Vagina (tissue), 2 donors: ENCODE measurements at places on chromosomes 1 and 21. TPM values are rescaled to one million over a fixed set of nuclear protein-coding genes. Genes with fewer than 3 reads are reported as not detected.
A peak's percentile ranks its signal among the peaks of the same experiment; 100 is the strongest.

DNA sequence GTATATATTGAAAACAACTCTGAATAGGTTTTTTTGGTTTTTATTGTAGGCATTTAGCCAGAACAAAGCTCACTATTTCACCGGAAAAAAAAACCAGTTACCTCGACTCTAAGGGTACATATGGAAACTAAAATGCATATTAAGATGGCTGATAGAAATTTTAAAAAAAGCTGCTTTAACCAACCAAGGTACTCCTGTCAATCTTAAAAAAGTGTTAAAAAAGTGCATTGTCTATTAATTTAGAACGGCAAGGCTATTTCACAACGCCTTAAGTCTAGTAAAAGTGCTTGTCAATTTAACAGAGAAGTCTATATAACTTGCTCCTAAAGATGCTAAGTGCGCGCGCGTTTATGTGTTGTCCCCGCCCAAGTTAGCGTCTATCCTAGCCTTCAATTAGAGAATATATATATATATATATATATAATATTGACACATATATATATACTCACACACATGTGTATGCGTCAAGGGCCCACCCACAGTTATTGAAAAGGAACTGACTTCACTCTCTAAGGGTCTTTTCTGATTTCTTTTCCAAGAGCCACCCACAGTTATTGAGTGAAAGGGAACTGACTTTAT, 934 bp downstream of the ASPM start:
- no peaks in the 10 kb centered on the region for H3K27me3 ChIP-seq
- H3K4me1 ChIP-seq: no peaks in the 10 kb centered on the region
- no peaks in the 10 kb centered on the region for H3K36me3 ChIP-seq

- H3K36me3 ChIP-seq: no peaks in the 10 kb centered on the region
- H3K27ac ChIP-seq: no peak overlapping the region
- no peaks in the 10 kb centered on the region for H3K27me3 ChIP-seq
- peaks cover 5% of the 10 kb centered on the region for H3K4me1 ChIP-seq
Measured at GRCh38 chr1:220698607-220699016, 8.4 kb downstream of the C1orf115 start.

DNA sequence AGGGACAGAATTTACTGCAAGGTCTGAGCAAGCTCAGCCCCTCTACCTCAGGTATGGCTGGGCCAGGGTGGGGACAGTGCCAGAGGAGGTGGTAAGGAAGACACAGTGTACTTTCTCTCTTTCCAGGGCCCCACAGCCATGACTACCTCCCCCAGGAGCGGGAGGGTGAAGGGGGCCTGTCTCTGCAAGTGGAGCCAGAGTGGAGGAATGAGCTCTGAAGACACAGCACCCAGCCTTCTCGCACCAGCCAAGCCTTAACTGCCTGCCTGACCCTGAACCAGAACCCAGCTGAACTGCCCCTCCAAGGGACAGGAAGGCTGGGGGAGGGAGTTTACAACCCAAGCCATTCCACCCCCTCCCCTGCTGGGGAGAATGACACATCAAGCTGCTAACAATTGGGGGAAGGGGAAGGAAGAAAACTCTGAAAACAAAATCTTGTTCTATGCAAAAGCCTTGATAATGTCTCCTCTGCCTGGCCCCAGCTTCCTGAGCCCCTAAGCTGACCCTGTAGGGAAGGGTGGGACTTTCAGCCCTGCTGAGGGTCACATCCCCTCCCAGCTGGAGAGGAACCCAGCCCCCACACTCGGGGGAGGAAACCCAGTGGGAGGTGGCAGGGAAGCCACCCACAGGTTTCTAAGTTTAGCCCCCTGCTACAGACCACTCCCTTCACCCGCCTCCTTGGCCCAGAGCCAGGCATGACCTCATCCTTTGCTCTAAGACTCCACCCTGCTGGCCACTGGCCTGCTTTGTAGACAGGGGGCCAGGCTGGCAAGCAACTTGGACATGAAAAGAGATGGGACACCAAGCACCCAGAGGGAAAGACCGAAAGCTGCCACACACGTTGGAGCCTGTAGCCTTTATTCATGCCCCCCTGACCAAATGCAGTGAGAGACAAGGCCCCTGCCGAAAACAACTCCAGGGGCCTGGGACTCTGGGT, 6.4 kb downstream of the RHOC start:
- DNase-seq: peak; percentile 98
- peaks cover 76% of the 10 kb centered on the region for H3K4me1 ChIP-seq
- H3K4me3 ChIP-seq: peak overlapping the region; percentile 12
- H3K36me3 ChIP-seq: peaks cover 26% of the 10 kb centered on the region
- H3K27ac ChIP-seq: peak overlapping the region; percentile 99
- H3K27me3 ChIP-seq: no peaks in the 10 kb centered on the region

KIF26B gene
- total RNA-seq: 0.49 TPM

- no peak for DNase-seq
- H3K4me1 ChIP-seq: peaks cover 41% of the 10 kb centered on the region
- H3K27me3 ChIP-seq: no peaks in the 10 kb centered on the region
- no peak overlapping the region for H3K27ac ChIP-seq
- no peaks in the 10 kb centered on the region for H3K36me3 ChIP-seq
Measured at GRCh38 chr1:59504276-59504675, 207.4 kb downstream of the FGGY start.

LRRC38 gene
- total RNA-seq: 2.5 TPM

- DNase-seq: no peak
- H3K27ac ChIP-seq: peak overlapping the region; percentile 62
- no peaks in the 10 kb centered on the region for H3K27me3 ChIP-seq
- H3K4me3 ChIP-seq: no peak overlapping the region
- peaks cover 57% of the 10 kb centered on the region for H3K4me1 ChIP-seq
- H3K36me3 ChIP-seq: no peaks in the 10 kb centered on the region
Measured at GRCh38 chr21:41928621-41929220, 25.1 kb downstream of the C2CD2 start.

DNA sequence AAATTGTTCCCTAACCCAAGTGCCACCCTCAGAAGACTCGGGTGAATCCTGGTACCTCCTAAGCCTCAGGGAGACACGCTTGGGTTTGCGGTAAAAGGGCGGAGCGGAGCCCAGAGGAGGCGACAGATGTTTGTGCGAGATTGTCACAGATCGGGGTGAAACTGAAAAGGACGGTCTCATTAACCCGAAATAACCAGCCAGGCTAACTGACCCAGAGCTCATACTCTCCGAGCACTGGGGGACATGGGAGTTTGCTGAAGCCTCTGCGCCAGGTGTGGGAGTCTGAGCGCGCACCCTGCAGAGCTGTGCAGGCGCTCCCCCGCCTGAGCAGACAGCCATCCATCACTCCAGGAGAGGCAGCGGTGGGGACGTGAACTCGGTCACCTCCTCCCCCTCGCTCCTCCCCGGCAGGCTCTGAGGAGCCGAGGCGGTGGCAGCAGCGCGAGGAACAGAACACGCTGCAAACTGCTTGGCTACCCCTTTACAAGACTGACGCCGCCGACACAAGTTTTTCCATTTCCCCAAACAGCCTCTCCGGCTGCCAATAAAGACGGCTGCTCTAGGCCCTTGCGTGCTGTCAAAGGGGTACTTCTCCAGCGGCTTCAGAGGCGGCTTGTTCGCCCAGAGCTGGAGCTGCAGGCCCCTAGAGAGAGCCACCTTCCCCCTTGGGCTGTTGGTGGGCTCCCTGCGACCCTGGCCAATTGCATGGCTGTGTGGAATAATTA, 43.5 kb downstream of the RRAGC start:
- DNase-seq: no peak
- H3K4me3 ChIP-seq: no peak overlapping the region
- no peaks in the 10 kb centered on the region for H3K27me3 ChIP-seq
- H3K36me3 ChIP-seq: no peaks in the 10 kb centered on the region
- no peak overlapping the region for H3K27ac ChIP-seq
- H3K4me1 ChIP-seq: peaks cover 13% of the 10 kb centered on the region

PGLYRP4 gene
- 3.9 TPM for total RNA-seq

GRCh38 chr1:233681285-233681684, 67.4 kb downstream of the KCNK1 start:
- DNase-seq: no peak
- no peaks in the 10 kb centered on the region for H3K4me1 ChIP-seq
- no peaks in the 10 kb centered on the region for H3K27me3 ChIP-seq
- H3K27ac ChIP-seq: no peak overlapping the region

UMODL1 gene
- not detected for total RNA-seq

DISC1 gene
- total RNA-seq: 12.3 TPM

DNA sequence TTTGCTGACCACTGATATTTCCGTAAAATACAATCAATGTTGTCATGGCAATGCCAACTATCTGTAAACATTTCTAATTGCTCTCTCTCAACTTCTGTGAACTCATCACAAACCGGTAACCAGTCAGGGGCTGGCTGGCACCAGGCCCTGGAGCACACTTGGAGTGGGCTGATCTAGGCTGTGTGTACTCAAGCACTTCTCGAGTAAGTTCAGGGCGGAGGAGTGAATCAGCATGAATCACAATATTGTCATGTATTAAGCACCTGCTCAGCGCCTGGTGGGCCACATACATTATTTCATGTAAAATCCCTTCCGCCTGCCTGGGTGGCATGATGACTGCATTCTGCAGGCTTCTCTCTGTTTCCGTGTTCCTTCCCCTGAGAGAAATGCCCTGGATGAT, 212.4 kb downstream of the FOXD2 start:
- peak; percentile 81 for DNase-seq
- H3K4me1 ChIP-seq: peaks cover 13% of the 10 kb centered on the region
- H3K36me3 ChIP-seq: no peaks in the 10 kb centered on the region
- no peaks in the 10 kb centered on the region for H3K27me3 ChIP-seq
- no peak overlapping the region for H3K27ac ChIP-seq

DNA sequence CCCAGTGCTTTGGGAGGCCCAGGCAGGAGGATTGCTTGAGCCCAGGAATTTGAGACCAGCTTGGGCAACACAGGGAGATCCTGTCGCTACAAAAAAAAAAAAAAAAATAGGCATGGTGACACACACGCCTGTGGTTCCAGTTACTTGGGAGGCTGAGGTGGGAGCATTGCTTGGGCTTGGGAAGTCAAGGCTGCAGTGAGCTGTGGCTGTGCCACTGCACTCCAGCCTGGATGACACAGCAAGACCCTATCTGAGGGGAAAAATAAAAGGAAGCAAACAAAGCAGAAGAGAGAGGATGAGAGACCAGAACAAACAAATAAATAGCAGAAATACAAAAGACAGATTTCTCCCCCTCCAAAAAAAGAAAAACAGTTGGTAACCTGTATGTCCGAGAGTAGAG, 34.0 kb downstream of the MTF2 start:
- no peak for DNase-seq
- no peaks in the 10 kb centered on the region for H3K27me3 ChIP-seq
- H3K36me3 ChIP-seq: peaks cover 14% of the 10 kb centered on the region

- no peaks in the 10 kb centered on the region for H3K36me3 ChIP-seq
- H3K4me3 ChIP-seq: no peak overlapping the region
- H3K4me1 ChIP-seq: peaks cover 61% of the 10 kb centered on the region
Measured at GRCh38 chr1:167229719-167230385, 9.2 kb downstream of the POU2F1 start.

CFHR3 gene
- not detected for total RNA-seq

GRCh38 chr1:106924360-106924759, 132.1 kb upstream of the PRMT6 start:
- no peaks in the 10 kb centered on the region for H3K36me3 ChIP-seq
- DNase-seq: no peak
- no peaks in the 10 kb centered on the region for H3K27me3 ChIP-seq
- H3K27ac ChIP-seq: no peak overlapping the region
- no peaks in the 10 kb centered on the region for H3K4me1 ChIP-seq

DNA sequence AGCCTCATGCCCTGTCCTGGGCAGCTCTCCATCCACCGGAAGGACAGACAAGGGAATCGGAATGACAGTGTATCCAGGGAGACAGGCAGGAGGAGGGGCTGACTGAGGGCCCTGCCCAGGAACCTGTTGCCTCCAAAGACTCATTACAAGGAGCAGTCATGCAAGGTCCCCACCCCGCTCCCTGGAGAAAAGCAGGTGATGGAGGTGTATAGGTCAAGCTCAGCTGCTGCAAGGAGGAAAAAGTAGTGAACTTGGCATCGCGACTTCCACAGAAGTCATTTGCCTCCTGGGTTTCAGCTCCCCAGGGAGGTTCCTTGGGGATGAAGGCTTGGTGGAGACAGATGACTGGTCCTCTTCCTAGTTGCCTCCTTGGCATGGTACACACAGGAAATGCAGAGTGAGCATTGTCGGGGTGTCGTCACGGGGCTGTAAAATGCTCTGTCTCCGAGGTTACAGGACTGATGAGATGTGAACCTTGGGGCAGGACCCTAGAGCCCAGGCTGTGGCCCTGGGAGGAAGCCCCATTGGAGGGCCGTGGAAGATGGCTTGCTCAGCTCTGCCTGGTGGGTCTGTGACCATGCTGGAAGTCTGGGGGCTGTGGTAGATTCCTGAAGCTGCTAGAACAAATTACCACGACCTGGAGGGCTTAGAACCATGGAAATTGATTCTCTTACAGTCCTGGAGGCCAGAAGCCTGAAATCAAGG, 219.6 kb upstream of the C1orf174 start:
- H3K27ac ChIP-seq: no peak overlapping the region
- H3K4me3 ChIP-seq: no peak overlapping the region
- H3K36me3 ChIP-seq: no peaks in the 10 kb centered on the region
- no peak for DNase-seq
- no peaks in the 10 kb centered on the region for H3K27me3 ChIP-seq
- H3K4me1 ChIP-seq: no peaks in the 10 kb centered on the region

PSEN2 gene
- total RNA-seq: 22.1 TPM

DNA sequence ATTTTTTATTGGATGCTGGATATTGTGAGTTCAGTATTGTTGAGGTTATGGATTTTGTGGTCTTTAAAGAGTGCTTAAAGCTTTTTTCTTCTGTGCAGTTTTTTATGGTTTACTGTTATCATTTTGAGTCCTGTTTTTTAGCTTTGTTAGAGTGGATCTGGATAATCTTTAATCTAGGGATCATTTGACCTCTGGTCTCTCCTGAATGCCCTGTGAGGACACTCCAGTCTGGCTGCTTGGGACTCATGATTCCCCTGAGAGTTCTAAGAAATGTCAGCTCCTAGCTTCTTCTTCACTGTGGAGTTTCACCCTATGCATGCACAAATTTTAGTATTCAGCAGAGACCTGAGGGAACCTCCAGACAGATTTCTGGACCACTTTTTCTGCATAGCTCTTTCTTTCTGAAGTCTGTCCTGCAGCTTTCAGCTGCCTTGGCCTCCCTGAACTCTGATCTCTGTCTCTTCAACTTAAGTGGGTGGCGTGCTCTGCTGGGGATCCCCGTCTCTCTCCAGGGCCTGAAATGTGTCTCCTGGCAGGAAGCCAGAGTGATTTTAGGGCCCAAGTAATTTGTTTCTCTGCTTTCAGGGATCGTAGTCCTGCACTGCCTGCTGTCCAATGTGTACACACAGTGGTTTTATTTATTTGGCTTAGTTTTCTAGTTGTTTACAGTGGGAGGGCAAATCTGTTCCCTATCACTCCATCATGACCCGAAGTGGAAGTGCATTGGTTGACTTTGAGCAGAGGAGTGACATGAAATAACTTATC, 14.7 kb downstream of the PEX14 start:
- no peaks in the 10 kb centered on the region for H3K27me3 ChIP-seq
- H3K4me3 ChIP-seq: no peak overlapping the region

CFH gene
- total RNA-seq: 36.8 TPM

GRCh38 chr21:44925378-44925755, 4.7 kb upstream of the ITGB2 start:
- H3K27me3 ChIP-seq: no peaks in the 10 kb centered on the region
- H3K4me1 ChIP-seq: peaks cover 9% of the 10 kb centered on the region
- DNase-seq: no peak
- H3K27ac ChIP-seq: no peak overlapping the region
- H3K36me3 ChIP-seq: no peaks in the 10 kb centered on the region

GRCh38 chr1:24190983-24191461, 3.9 kb upstream of the IFNLR1 start:
- no peaks in the 10 kb centered on the region for H3K27me3 ChIP-seq
- DNase-seq: no peak
- H3K36me3 ChIP-seq: no peaks in the 10 kb centered on the region
- peaks cover 16% of the 10 kb centered on the region for H3K4me1 ChIP-seq

MYBPHL gene
- total RNA-seq: not detected

NR0B2 gene
- not detected for total RNA-seq

GRCh38 chr1:208895181-208895580, 651.0 kb upstream of the PLXNA2 start:
- no peak overlapping the region for H3K27ac ChIP-seq
- H3K4me1 ChIP-seq: no peaks in the 10 kb centered on the region
- no peaks in the 10 kb centered on the region for H3K27me3 ChIP-seq
- H3K4me3 ChIP-seq: no peak overlapping the region
- DNase-seq: no peak
